ENCODE measurements at places on chromosomes 7 and 10.

- DNase-seq: no peak
These were observed 94.2 kb downstream of the POLL start for GRCh38 chr10:101493782-101494281.

GRCh38 chr10:98195120-98195519 lies 60.7 kb downstream of the R3HCC1L start:
- no peak for DNase-seq

DNA sequence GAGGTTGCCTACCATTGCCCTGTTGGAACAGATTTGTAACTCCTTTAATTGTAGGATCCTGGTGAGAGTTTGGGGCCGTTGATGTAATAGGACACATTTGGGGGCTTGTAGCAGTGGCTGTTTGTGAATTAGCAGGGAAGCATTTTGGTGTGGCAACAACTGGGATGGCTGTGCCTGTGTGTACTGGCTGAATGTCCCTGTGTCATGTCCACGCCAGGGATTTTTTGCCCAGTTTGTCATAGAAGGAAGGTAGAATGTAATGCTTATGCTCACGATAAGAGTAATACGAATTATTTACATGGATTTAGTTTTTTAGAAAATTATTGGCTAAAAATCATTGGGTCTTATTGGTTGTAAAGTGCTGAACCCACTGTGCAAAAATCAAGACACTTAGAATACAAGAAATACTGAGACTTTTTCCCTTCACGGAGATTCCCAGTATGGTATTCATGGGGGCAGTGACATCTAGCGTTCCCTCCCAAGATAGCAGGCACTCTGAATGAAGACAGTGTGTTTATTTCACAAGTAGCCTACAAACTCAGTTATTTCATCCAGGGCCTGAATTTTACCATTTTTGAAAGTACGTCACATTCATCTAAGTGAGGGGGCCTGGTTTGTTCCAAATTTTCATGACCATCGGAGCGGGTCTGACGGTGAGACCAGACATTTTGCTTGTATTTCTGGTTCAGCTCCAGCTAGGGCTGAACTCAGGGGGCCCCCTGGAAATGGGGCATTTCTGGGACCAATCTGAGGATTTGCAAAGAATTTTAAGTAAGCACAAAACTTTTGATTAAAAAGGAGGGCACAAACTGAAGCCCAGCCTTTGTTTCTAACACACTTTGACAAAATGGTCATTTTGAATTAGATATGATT lies 74.7 kb downstream of the CACNB2 start:
- DNase-seq: no peak

DNA sequence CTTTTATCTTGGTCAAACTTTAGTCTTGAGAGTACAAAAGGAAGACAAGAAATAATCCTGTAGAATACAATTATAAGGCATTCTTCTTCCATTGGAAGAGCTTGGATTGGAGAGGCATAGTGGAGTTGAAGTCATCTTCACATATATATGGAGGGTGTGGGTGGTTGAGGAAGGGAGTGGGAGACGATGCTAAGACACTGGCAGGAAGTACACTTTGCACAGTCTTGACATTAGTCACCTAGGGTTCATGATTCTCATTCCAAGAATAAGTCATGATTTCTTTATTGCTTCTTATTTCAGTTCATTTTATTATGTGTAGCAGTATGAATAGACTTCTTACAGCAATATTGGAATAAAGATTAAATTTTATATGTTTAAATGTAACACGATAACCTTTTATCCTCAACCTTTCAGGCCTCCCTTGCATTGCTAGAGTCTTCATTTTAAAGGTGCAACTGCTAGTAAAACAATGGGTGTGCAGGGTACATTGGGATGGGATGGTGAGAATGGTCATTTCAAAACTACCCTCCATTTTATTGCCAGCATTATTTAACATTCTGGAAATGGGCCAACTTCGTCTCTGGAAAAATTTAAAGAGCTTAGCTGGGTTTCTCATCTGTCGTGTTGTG lies 12.3 kb upstream of the SLC26A3 start:
- no peak for DNase-seq

GRCh38 chr7:111198255-111198654 lies 107.3 kb downstream of the LRRN3 start:
- no peak for DNase-seq

GRCh38 chr10:86232644-86233043 lies 134.0 kb downstream of the GRID1 start:
- DNase-seq: no peak

- DNase-seq: no peak
These were observed 466.9 kb downstream of the PHTF2 start for GRCh38 chr7:78265486-78265885.

GRCh38 chr10:71009126-71009525 lies 120.8 kb upstream of the PCBD1 start:
- no peak for DNase-seq
